ENCODE measurements at places on chromosomes 13 and 19. TPM values are rescaled to one million over a fixed set of nuclear protein-coding genes. Genes with fewer than 3 reads are reported as not detected.

DNA sequence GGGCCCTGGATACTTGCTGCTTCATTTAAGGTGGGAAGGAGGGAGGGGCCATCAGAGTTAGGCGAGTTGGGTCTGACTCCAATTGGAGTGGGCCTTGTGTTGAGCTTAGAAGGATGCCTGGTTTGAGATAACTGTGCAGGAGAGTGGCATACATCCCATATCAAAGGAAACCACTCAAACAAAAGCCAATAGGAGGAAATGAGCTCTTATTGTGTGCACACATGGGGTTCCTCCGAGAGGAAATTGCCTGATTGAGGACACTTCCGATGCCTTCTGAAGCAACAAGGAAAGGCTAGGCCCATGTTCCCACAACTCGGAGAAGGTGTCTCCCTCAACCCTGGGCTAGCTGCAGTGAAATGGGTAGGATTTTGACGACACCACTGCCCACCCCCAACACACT, 19.6 kb downstream of the MBNL2 start:
- H3K4me1 ChIP-seq, result peaks cover 3% of the 10 kb centered on the region
- H3K27me3 ChIP-seq, result no peaks in the 10 kb centered on the region
- DNase-seq, result no peak

PGLYRP1 gene
- not detected for total RNA-seq

DNA sequence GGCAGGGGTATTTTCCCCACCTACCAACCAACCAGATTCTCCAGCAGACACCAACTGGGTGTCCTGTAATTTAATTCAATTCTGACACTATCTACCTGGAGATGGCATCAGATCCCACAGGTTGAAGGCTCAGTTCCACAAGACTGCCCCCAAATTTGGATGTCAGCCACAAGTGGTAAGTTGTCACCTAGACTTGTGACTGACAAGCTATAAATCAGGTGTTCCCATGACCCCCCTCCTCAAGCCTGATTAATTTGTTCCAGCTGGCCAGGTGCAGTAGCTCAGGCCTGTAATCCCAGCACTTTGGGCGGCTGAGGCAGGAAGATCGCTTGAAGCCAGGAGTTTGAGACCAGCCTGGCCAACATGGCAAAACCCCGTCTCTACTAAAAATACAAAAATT, 10.6 kb upstream of the HAUS5 start:
- DNase-seq, result no peak
- no peak overlapping the region for H3K4me3 ChIP-seq
- no peaks in the 10 kb centered on the region for H3K27me3 ChIP-seq
- no peaks in the 10 kb centered on the region for H3K36me3 ChIP-seq
- H3K27ac ChIP-seq, result no peak overlapping the region

GRCh38 chr13:45899406-45899805, 47.9 kb upstream of the SIAH3 start:
- H3K4me1 ChIP-seq, result no peaks in the 10 kb centered on the region
- H3K4me3 ChIP-seq, result no peak overlapping the region
- no peaks in the 10 kb centered on the region for H3K36me3 ChIP-seq
- H3K27me3 ChIP-seq, result no peaks in the 10 kb centered on the region
- no peak overlapping the region for H3K27ac ChIP-seq
- DNase-seq, result no peak

SELENOW gene
- total RNA-seq, result 173 TPM

- H3K27ac ChIP-seq, result no peak overlapping the region
- H3K27me3 ChIP-seq, result no peaks in the 10 kb centered on the region
- H3K4me1 ChIP-seq, result no peaks in the 10 kb centered on the region
- no peak overlapping the region for H3K4me3 ChIP-seq
- H3K36me3 ChIP-seq, result no peaks in the 10 kb centered on the region
- DNase-seq, result no peak
Measured at GRCh38 chr19:2561221-2561620, 85.3 kb downstream of the GADD45B start.

PROZ gene
- total RNA-seq, result not detected

- H3K36me3 ChIP-seq, result no peaks in the 10 kb centered on the region
- H3K27ac ChIP-seq, result no peak overlapping the region
- no peak for DNase-seq
- no peak overlapping the region for H3K4me3 ChIP-seq
- no peaks in the 10 kb centered on the region for H3K27me3 ChIP-seq
Measured at GRCh38 chr19:12921047-12921446, 2.0 kb upstream of the SYCE2 start.

ALDH16A1 gene
- total RNA-seq, result 31.7 TPM

DNA sequence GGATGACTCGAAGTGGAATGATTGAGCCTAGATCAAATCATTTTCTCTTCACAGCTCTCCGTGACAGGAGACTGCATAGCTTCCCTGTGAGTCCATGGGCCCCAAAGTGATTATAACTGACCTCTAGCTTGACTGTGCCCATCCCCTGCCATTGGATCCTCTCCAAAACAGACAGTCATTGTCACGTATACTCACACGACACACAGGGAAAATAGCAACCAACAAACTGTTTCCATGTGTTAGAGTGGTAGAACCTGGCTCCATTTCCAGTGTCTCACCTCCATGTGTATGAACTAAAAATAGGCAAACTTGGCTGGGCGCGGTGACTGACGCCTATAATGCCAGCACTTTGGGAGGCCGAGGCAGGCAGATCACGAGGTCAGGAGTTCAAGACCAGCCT, 48.8 kb upstream of the NPAS1 start:
- no peak for DNase-seq
- H3K4me3 ChIP-seq, result no peak overlapping the region
- no peak overlapping the region for H3K27ac ChIP-seq
- no peaks in the 10 kb centered on the region for H3K36me3 ChIP-seq
- no peaks in the 10 kb centered on the region for H3K27me3 ChIP-seq
- peaks cover 9% of the 10 kb centered on the region for H3K4me1 ChIP-seq

- peak overlapping the region; percentile 89 for H3K27ac ChIP-seq
- peak overlapping the region; percentile 78 for H3K4me3 ChIP-seq
- H3K36me3 ChIP-seq, result no peaks in the 10 kb centered on the region
- H3K27me3 ChIP-seq, result no peaks in the 10 kb centered on the region
- H3K4me1 ChIP-seq, result no peaks in the 10 kb centered on the region
Measured at GRCh38 chr19:39342647-39343305, 555 bp downstream of the SAMD4B start.

GRCh38 chr19:1472231-1473084, 6.6 kb downstream of the C19orf25 start:
- H3K36me3 ChIP-seq, result no peaks in the 10 kb centered on the region
- no peak overlapping the region for H3K4me3 ChIP-seq
- no peak overlapping the region for H3K27ac ChIP-seq
- H3K27me3 ChIP-seq, result peaks cover 37% of the 10 kb centered on the region
- no peak for DNase-seq
- H3K4me1 ChIP-seq, result peaks cover 12% of the 10 kb centered on the region

KLK10 gene
- total RNA-seq, result not detected

DNA sequence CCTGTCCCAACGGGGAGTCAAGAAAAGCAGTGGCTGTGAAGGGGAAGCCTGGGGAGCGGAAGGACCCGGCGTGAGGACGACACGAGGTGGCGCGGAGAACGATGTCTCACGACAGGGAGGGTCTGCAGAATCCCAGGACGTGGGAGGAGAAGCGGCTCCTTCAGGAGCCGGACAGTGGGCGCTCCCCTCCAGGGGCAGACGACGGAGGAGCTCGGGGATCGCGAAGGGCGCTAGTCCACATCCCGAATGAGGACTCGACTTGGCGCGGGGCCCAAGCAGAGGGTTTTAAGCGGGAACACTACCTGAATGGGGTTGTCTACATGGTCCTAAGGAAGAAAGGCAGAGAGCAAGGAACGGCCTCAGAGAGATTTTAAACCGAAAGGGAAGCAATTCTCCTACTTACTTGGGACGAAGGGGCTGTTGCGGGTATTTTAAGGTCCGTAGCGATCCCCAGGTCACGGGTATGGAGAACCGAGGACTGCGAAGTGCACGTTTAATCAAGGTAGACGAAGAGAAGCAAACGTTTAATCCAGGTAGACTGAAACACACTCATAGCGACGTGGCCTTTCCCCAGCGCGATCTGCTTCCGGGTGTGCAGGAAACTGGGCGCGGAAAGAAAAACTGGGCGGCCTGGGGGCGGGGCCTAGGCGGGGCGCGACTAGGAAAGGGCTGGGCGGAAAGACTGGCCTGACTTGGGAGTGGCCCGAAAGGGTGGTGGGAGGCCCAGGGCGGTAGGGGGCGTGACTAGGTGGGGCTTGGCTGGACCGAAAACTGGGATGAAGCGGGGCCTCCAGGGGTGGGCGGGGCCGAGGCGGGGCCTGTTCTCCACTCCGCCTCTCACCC, at the start of gene ZNF841:
Gene ZNF841, minus strand, starts transcription at position 594 of the 843 bp plus-strand sequence. CDS start 10,964 bp downstream, outside the sequence.
- peak; percentile 99 for DNase-seq
- no peaks in the 10 kb centered on the region for H3K27me3 ChIP-seq
- no peaks in the 10 kb centered on the region for H3K4me1 ChIP-seq

SLC25A41 gene
- not detected for total RNA-seq

DNA sequence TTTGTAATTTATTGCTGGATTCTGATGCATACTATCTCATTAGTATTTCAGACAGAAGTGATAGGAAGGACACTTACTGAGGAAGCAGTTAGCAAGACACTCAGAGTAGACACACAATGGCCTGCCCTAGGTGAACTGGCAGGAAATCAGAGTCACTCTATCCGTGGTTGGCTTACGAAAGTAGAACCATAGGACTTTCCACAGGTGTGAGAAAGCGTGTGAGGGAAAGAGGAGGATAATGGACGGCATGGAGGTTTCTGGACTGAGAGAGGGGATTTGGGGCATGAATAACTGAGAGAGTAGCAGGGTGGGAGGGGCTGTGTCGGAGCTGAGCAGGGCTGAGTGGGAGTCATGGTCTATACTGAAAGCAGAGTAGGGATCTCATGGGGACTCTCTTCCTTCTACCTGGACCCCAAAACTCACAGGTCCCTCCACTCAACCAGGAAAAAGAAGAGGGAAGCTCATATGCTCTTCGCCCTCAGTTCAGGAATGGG, 18.7 kb upstream of the EID2 start:
- no peaks in the 10 kb centered on the region for H3K27me3 ChIP-seq
- H3K4me3 ChIP-seq, result no peak overlapping the region
- DNase-seq, result no peak
- no peaks in the 10 kb centered on the region for H3K4me1 ChIP-seq
- H3K36me3 ChIP-seq, result no peaks in the 10 kb centered on the region

DNA sequence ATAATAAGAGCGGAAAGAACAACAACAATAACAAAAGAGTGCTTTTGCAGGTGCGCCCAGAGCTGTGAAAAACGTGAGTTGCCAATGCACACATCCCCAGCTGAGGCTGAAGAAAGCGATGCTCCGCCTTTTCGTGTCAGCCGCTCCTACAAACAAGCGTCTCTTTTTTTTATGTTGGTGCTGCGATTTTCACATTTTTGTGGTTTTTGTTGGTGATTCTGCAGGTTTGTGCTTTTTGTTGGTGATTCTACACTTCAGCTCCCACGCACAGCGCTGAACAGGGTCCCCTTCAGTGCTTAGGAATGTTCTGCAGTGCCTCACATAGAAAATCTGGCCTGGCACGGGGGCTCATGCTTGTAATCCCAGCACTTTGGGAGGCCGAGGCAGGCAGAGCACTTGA, 7.3 kb upstream of the SBK3 start:
- H3K4me3 ChIP-seq, result no peak overlapping the region
- H3K27me3 ChIP-seq, result no peaks in the 10 kb centered on the region
- peaks cover 5% of the 10 kb centered on the region for H3K4me1 ChIP-seq

- no peaks in the 10 kb centered on the region for H3K27me3 ChIP-seq
- no peaks in the 10 kb centered on the region for H3K36me3 ChIP-seq
- H3K4me1 ChIP-seq, result no peaks in the 10 kb centered on the region
- H3K4me3 ChIP-seq, result no peak overlapping the region
- no peak overlapping the region for H3K27ac ChIP-seq
Measured at GRCh38 chr13:97122381-97122996, 99.6 kb upstream of the MBNL2 start.

DNA sequence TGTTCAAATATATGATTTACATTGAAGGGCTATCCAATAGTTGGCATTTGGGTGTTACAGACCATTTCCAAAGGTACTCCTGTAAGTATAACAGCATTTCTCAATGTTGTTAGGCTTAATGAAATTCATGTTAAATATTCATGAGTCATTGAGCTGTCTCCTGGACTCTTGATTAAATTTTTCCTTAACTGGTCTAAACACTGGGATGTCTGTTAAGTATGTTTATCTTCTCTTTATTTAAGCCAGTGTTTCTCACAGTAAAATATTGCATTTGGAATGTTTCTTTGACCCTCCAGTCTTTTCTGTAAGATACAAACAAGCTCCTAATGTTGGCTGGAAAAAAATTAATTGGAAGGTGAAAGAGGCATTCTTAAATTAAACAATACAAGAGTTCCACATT, 402.5 kb upstream of the HTR2A start:
- DNase-seq, result no peak
- no peaks in the 10 kb centered on the region for H3K4me1 ChIP-seq
- H3K27me3 ChIP-seq, result no peaks in the 10 kb centered on the region
- H3K27ac ChIP-seq, result no peak overlapping the region
- no peaks in the 10 kb centered on the region for H3K36me3 ChIP-seq

- no peaks in the 10 kb centered on the region for H3K27me3 ChIP-seq
- no peak for DNase-seq
- H3K36me3 ChIP-seq, result no peaks in the 10 kb centered on the region
Measured at GRCh38 chr13:48801255-48801654, 147.5 kb downstream of the CYSLTR2 start.

DNA sequence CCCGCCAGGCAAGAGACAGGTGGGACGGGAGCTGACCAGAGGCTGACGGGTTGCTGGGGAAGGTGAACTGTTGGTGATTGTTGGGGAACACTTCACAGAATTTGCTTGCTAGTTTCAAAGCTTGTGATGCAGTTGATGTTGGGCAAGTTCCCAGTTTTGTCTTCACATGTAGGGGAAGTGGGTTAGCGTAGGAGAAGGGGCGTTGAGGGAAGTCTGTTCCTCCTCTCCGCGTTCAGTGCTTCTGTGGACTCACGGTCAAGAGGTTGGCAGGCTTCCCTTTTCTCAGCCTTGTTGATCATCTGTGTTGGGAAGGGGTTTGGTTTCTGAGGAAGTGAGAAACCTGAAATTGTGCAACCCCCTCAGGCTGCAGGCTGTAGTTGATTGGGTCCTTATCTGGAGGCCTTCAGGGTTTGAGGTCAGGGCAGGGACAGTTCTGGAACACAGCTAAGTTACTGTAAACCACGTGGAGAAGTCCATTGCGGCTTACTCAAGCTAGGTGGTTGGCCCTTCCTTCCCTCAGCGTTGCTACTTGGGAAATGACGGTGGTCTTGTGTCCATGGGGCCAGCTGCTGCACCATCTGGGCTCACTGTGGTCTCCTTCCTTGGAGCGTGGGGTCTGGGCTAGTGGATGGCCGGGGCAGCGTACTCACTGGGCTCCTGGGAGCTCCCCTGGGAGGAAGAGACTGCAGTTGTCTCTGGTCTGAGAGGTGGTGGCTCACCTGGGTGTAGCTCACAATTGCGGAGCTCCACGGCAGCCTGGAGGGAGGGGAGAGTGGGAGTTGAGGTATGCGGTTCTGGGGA, 7.5 kb downstream of the RPS9 start:
- no peak overlapping the region for H3K27ac ChIP-seq
- H3K4me3 ChIP-seq, result no peak overlapping the region
- no peaks in the 10 kb centered on the region for H3K36me3 ChIP-seq
- DNase-seq, result no peak
